Activated CD4-positive, alpha-beta T cell treated with anti-CD3 and anti-CD28 coated beads for 48 hours (primary cell): ENCODE measurements at places on chromosomes 16 and 17.
A peak's percentile ranks its signal among the peaks of the same experiment; 100 is the strongest.

- no peak for DNase-seq
Measured at GRCh38 chr16:86642087-86642486, 63.7 kb downstream of the FOXL1 start.

DNA sequence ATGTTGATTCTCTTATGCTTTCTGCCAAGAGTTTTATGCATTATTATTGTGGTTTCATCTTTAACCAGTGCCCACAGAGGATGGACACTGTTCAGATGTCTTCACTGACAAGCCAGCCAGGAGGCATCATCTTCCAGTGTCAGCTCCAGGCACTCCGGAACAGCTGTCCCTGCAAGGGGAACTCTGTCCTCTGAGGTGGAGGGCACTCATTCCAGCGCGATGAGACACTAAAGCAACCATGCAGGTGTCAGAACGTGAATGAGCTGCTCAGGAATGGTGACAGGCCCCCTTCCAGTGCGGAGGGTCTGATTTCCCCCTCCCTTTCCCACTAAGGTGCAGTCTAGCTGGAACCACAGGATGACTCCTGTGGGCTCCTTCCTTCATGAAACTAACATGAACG lies 117.5 kb downstream of the NOG start:
- no peak for DNase-seq

GRCh38 chr17:49910094-49910857 lies 58.7 kb upstream of the DLX4 start:
- peak; percentile 59 for DNase-seq

DNA sequence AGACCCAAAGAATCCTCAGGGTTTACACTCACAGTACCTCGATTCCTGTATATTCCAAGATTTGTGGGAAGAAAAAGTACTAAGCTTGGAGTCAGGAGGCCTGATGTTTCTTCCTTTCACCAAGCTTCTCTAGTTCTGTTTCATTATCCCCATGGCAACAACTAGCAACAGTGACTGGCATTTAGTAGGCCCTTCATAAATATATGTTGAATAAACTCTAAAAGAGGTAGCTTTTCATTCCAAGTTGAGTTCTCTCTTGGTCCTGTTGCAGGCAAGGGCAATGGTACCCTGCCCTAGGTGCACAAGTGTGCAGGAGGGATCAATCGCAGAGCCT lies 527 bp upstream of the UBE2Z start:
- no peak for DNase-seq

GRCh38 chr17:58184308-58184985 lies 8.1 kb upstream of the EPX start:
- no peak for DNase-seq

DNA sequence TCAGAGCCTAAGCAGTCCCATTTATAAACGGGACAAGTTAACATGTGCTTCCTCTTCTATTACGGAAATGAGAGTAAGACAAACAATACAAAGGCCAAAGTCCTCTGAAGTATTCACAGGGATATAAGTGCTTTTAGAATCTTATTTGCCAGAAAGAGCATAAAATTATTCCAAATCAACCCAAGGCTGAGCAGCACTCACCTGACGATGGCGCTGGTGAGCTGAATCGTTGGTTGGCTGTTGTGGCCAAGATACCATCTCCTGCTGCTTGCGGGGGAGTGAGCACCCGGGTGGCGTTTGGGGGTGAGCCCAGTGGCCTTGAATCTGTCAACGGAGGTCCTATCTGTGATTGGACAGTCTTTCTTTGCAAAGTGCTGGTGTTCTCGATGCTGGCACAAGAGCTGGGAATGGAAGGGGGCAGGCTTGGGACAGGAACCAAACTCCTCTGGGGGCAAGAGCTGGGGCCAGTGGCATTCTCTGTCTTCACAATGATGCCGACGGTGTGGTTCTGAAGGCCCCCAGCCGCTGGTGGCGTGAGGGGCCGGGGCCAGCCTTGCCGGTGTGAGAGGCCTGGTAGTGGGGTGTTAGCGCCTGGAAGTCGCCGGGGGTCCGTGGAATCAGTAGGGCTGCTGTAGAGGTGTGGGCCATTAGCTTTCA lies 9.5 kb upstream of the DHRS13 start:
- peak; percentile 47 for DNase-seq

DNA sequence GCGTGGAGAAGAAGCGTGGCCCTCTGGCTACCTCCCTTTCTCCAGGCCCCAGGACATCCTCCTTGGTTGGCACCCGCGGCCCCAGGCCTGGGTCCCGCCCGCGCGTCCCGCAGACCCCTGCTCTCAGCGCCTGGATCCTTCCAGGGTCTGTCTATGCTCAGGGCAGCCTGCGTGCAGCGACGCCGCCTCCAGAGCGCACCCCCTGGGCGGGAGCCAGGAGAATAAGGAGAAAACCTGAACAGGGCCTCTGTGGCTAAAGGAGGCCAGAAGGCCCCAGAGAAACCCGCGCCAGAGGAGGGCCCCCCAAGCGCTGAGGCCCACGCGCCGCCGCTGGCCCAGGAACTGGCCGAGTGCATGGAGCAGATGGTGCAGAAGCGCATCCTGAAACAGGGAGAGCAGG lies 40.4 kb upstream of the DNAJA2 start:
- DNase-seq = no peak

DNA sequence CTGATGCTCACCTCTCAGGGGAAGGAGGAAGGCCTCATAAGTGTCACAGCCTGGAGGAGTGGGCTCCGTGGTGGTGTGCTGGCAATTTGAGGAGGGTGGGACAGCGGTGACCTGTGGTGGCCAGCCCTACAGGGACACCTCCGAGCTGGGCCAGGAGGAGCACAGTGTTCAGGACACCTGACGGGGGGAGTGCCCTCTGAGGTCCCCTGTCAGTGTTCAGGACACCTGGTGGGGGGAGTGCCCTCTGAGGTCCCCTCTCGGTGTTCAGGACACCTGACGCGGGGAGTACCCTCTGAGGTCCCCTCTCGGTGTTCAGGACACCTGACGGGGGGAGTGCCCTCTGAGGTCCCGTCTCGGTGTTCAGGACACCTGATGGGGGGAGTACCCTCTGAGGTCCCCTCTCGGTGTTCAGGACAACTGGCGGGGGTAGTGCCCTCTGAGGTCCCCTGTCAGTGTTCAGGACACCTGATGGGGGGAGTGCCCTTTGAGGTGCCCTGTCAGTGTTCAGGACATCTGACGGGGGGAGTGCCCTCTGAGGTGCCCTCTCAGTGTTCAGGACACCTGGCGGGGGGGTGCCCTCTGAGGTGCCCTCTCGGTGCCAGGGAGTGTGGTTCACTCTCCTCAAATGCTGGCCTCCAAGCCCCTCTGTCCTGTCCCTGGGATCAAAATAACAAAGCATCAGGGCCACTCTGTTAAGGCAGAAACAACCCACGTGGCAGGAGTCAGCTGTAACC lies 73.4 kb upstream of the ZNF469 start:
- no peak for DNase-seq

DNA sequence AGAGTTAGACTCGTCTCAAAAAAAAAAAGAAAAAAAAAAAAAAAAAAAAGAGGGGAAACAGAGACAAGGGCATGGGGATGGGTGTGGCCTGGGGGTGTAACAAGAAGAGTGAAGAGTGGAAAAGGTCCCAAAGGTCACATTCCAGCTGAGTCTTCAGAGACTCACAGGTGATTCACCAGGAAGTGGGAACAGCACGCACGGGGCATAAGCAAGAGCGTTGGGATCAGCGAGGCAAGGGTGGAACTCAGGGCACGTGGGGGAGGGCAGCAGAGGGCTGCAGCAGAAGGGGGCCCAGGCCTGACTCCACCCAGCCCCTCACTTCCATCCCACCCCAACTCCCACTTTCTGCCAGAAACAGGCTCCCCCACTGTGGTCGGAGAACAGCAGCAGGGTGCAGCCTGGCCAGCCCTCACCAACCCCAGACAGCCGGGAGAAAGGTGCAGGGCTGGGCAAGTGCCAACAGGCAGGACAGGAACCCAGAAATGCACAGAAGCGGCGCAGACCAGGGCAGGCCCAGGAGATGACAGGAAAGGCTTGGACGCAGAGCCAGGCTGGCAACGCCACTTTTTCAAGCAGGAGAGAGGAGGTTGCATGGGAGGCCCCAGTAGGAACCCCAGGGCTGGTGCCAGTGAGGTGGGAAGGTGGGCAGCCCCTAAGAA lies 3.3 kb downstream of the MEAK7 start:
- DNase-seq = no peak

DNA sequence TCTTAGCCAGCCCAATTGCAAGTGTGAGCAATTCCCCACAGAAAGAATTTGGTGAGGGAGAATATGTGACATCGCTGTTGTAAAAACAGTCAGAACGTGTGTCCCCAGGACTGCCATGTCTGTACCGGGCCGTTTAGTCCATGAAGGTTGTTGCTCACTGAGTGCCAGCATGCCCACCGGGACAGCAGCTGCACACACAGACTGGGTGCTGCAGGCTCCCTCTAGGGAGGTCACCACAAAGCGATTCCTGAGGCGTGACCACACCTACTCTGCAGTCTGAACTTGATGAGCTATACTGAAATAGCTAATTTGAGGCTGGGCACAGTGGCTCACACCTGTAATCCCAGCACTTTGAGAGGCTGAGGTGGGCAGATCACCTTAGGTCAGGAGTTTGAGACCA lies 44.1 kb upstream of the ADORA2B start:
- no peak for DNase-seq

GRCh38 chr17:77404812-77405581 lies 264.2 kb downstream of the SEC14L1 start:
- peak; percentile 89 for DNase-seq

- peak; percentile 66 for DNase-seq
Measured at GRCh38 chr17:35089586-35090296, 26.2 kb upstream of the RFFL start.

DNA sequence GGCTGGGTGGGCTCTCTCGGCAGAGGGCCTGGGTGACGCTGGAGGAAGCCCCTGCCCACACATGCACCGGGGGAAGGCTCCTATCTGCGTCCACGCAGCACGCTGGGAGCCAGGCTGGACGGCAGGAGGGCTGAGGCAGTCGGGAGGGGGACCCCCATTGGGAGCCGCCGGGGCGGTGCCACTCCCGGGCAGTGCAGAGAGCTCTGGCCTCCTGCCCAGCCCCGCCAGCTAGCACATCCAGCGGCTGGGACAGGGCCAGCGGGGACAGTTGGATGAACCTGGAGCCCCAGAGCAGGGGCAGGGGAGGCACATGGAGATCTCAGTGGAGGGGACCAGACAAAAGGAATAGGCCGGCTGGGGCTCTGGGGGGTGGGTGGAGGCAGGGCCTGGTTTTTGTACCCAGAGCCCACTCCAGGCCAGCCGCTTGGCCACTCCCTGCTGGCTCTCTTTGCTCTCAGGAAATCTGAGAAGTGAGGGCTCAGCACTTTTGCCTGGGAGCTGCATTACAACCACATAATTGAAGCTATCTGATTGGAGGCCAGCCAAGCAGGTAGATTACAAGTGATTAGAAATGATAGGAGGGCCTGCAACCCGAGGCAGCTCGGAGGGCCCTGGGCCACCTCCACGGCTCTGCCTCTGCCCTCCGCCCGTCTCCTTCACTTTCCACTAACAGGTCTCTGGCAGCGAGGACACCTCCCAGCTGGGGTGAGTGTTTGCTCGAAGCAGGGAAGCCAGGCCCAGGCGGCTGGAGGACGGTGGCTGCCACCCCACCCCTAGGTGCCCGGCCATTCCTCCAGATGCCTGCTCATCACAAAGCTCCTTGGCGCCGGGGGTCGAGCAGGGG lies 40.1 kb downstream of the ENGASE start:
- DNase-seq = no peak

GRCh38 chr17:68482576-68483041 lies 25.3 kb upstream of the WIPI1 start:
- no peak for DNase-seq

DNA sequence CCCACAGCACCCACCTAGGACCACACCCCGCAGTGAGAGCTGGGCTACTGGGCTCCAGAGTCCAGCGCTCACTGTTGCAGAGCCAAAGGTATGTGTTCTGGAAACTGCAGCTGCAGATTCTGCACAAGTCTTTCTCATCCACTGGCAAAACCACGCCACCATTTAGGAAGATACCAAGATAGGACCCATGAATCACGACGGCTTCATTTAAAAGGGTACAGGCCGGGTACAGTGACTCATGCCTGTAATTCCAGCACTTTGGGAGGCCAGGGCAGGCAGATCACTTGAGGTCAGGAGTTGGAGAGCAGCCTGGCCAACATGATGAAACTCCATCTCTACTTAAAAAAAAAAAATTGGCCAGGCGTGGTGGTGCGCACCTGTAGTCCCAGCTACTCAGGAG lies 18.8 kb downstream of the FOXF1 start:
- no peak for DNase-seq

DNA sequence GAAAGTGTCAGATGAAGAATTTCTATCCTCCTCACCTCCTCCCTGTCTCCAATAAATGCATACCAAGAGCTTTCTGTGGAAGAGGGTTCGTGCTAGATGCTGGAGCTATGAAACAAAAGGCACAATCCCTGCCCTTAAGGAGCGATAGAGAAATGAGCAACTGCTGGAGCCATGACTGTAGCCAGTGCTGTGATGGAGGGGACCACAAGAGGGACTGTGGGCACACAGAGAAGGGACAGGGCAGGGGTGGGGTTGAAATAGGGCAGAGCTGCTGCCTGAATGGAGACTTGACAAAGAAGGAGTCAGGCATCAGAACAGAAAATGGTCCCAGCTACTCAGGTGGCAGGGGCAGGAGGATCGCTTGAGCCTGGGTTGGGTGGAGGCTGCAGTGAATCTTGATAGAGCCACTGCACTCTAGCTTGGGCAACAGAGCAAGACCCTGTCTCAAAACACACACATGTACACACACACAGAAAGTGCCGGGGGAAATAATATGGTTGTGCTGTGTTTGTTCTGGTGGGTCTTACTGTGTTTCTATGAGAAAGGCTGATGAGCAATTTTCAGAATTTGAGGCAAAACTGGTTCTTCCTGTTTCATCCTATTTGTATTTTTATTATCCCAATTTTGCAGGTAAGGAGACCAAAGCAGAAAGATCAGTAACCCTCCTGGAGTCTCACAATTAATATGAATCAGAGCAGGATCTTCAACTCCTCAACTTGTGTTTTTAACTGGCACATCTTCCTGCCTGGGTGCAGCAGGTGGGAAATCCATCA lies 16.5 kb downstream of the TMEM98 start:
- DNase-seq = no peak

- DNase-seq = no peak
Measured at GRCh38 chr16:88005968-88006367, 54.7 kb downstream of the BANP start.

GRCh38 chr16:2487903-2488531 lies 13.1 kb downstream of the TBC1D24 start:
- no peak for DNase-seq

GRCh38 chr17:39908789-39909352 lies 9.6 kb downstream of the GSDMB start:
- no peak for DNase-seq

DNA sequence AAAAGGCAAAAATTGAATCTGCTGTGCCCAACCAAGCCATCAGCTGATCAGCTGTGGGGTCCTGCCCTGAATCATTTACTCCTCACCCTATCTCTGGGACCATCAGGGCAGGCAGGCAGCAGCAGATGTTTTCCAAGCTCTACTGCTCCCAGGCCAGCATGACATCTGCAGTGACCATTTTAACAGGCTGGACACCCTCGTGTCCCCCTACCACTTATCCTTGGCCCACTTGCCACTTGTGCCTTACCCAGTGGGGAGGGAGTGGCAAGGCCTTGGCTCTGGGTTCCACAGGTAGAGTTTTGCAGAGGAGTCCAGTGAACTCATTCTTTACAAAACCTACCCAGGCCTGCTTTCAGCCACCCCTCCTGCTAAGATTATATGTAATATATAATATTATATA lies 12.0 kb upstream of the CA4 start:
- no peak for DNase-seq
